ENCODE measurements at places on chromosomes 11 and 22. TPM values are rescaled to one million over a fixed set of nuclear protein-coding genes. Genes with fewer than 3 reads are reported as not detected.

DNA sequence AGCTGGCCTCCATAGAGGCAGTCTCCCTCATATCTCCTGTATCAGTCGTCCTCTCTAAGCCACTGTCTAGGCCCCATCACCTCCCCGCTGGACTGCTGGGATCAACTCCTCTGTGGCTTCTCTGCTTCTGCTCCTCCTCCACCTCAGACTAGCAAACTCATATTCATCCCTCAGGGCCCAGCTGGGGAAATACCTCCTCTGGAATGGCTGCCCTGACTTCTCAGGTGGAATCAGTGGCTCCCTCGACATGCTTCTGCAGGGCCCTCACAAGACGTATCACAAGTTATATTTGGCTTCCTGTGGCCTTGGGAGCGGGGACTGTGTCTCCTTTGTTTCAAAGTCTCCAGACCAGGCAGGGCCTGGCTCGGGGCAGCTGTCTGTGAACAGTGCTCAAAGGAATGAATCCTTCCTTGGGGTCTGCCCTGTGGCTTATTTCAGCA lies 10.0 kb downstream of the SLC29A2 start:
- H3K4me1 ChIP-seq, result peaks cover 8% of the 10 kb centered on the region
- no peak overlapping the region for H3K4me3 ChIP-seq
- no peaks in the 10 kb centered on the region for H3K36me3 ChIP-seq
- no peaks in the 10 kb centered on the region for H3K27me3 ChIP-seq
- H3K27ac ChIP-seq, result no peak overlapping the region

DNA sequence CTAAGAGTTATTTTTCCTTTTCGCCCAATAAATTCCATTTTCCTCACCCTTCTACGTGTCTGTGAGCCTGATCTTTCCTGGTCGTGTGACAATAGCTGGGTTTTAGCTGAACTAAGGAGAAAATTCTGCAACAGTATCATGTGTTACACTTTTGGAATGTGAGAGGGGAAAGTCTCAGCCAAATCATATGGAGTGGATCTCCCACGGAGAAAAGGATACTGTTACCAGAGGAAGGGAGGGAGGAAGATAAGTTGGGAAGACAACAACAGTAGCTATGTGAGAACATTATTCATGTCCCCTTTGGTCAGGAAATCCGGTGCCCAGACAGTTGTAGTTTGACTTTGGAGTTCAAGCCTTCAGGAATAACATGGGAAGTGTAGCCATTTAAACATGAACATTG lies 584.0 kb upstream of the RAG2 start:
- H3K4me1 ChIP-seq, result no peaks in the 10 kb centered on the region
- H3K27me3 ChIP-seq, result no peaks in the 10 kb centered on the region
- no peak overlapping the region for H3K4me3 ChIP-seq
- DNase-seq, result peak; percentile 19
- no peak overlapping the region for H3K27ac ChIP-seq

- no peaks in the 10 kb centered on the region for H3K27me3 ChIP-seq
- H3K4me1 ChIP-seq, result peaks cover 36% of the 10 kb centered on the region
- no peak overlapping the region for H3K4me3 ChIP-seq
- no peak for DNase-seq
- H3K27ac ChIP-seq, result no peak overlapping the region
Observed at GRCh38 chr22:21003782-21004181, 1.9 kb upstream of the THAP7 start.

DNA sequence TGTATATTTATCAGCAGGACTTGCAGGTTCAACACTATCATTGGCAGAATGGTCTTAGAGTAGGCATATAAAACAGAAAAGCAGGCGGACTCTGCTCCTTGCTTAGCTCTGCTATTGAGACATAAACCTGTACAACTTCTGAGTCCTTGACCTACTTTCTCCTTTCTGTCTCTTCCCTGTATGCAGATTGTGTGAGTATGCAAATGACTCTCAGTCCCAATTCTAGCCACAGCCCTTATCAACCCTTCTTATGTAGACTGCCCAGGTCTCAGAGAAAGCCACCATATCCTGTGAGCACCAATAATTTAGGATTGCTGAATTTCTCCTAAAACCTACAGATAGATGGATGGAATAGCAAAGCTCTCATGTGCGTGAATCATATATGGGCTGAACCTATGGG lies 367.6 kb upstream of the DDI1 start:
- H3K36me3 ChIP-seq, result no peaks in the 10 kb centered on the region
- H3K27ac ChIP-seq, result no peak overlapping the region
- no peaks in the 10 kb centered on the region for H3K27me3 ChIP-seq
- no peak overlapping the region for H3K4me3 ChIP-seq
- no peaks in the 10 kb centered on the region for H3K4me1 ChIP-seq

GRCh38 chr11:12834630-12835029 lies 160.4 kb downstream of the TEAD1 start:
- no peaks in the 10 kb centered on the region for H3K4me1 ChIP-seq
- no peaks in the 10 kb centered on the region for H3K27me3 ChIP-seq
- no peaks in the 10 kb centered on the region for H3K36me3 ChIP-seq
- DNase-seq, result no peak
- H3K4me3 ChIP-seq, result no peak overlapping the region
- no peak overlapping the region for H3K27ac ChIP-seq

- DNase-seq, result no peak
- H3K27me3 ChIP-seq, result no peaks in the 10 kb centered on the region
- H3K4me1 ChIP-seq, result no peaks in the 10 kb centered on the region
Observed at GRCh38 chr11:85021058-85021457, 606.1 kb downstream of the DLG2 start.

- H3K27ac ChIP-seq, result no peak overlapping the region
- no peak overlapping the region for H3K4me3 ChIP-seq
- no peaks in the 10 kb centered on the region for H3K36me3 ChIP-seq
- peaks cover 5% of the 10 kb centered on the region for H3K4me1 ChIP-seq
- no peaks in the 10 kb centered on the region for H3K27me3 ChIP-seq
Observed at GRCh38 chr11:62030071-62030684, 62.7 kb upstream of the FTH1 start.

- peak; percentile 24 for DNase-seq
- no peak overlapping the region for H3K27ac ChIP-seq
- no peaks in the 10 kb centered on the region for H3K36me3 ChIP-seq
- peaks cover 17% of the 10 kb centered on the region for H3K27me3 ChIP-seq
- no peak overlapping the region for H3K4me3 ChIP-seq
- peaks cover 15% of the 10 kb centered on the region for H3K4me1 ChIP-seq
Observed at GRCh38 chr11:119533921-119534736, 111.2 kb upstream of the THY1 start.

- peak overlapping the region; percentile 89 for H3K27ac ChIP-seq
- no peaks in the 10 kb centered on the region for H3K27me3 ChIP-seq
- no peak for DNase-seq
- no peaks in the 10 kb centered on the region for H3K36me3 ChIP-seq
- peaks cover 11% of the 10 kb centered on the region for H3K4me1 ChIP-seq
- no peak overlapping the region for H3K4me3 ChIP-seq
Observed at GRCh38 chr11:74021998-74022397, 13.1 kb upstream of the UCP3 start.

DNA sequence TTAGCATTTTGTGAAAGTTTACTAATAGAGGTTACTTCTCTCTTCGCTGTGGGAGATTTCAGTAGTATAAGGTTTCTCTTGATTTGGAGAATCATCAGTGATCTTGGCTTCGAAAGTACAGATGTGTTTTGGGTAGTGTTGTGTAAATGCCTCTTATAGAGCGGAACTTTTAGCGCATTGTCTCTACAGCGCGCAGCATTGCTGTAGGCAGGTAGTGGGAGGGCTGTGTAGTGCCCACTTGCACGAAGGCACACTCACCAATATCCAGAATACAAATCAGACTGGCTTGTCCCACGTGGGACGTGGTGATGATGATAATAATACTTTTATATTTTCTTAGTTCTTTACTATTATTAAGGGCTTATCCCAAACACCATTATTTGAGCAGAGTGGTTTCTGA lies 51.4 kb downstream of the FAM83F start:
- H3K4me1 ChIP-seq, result peaks cover 9% of the 10 kb centered on the region
- H3K27me3 ChIP-seq, result no peaks in the 10 kb centered on the region
- peak overlapping the region; percentile 73 for H3K4me3 ChIP-seq
- no peaks in the 10 kb centered on the region for H3K36me3 ChIP-seq
- DNase-seq, result no peak
- H3K27ac ChIP-seq, result no peak overlapping the region

DNA sequence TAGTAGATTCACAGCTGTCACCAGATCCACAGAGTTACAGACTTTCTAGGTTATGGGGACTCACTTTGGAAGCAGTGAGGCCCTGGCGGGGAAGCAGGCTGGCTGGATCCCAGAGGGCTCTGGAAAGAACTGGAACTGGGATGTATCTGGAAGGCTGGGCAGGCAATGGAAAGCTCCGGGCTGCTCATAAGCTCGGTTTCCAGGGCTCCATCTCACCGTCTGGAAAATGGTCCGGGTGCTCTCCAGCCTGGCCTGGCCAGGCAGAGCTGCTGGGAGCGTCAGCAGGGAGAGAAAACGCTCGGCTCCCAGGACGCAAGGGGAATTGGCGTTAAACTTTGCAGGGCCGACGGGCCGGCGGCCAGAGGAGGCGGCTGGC lies 335 bp upstream of the SEZ6L start:
- peaks cover 92% of the 10 kb centered on the region for H3K27me3 ChIP-seq
- no peak for DNase-seq
- no peak overlapping the region for H3K27ac ChIP-seq
- no peaks in the 10 kb centered on the region for H3K36me3 ChIP-seq
- no peak overlapping the region for H3K4me3 ChIP-seq

DNA sequence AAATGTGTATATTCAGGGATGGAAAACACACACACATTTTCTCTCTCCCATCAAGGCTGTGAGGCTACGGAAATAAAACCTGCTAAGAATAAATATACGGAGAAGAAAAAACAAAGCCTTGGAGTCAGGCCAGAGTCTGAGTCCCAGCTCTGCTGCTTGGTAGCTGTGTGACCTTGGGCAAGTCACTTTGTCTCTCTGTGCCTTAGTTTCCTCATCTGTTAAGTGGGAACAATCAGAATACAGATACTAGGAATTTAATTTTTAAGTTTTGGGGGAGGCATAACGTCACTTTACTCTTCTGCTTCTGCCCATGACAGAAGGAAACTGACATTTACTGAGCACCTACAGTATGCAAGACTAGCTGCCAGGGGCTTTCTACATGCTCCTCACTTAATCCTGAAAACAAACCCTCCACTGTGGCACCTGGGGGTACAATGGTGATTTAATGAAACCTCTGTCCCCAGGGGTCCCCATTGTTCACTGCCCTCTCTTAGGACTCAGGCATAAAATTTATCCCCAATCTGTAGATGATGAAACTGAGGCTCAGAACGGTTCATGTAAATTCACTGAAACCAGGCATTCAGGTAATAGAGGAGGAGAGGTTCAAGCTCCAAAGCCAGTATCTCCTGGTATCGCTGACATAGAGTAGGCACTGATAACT lies 131.9 kb upstream of the SERPIND1 start:
- no peak overlapping the region for H3K4me3 ChIP-seq
- DNase-seq, result no peak

- DNase-seq, result no peak
- no peaks in the 10 kb centered on the region for H3K36me3 ChIP-seq
- no peaks in the 10 kb centered on the region for H3K27me3 ChIP-seq
Observed at GRCh38 chr11:109362059-109362458, 59.9 kb upstream of the C11orf87 start.

GRCh38 chr11:42528471-42528870 lies 783.3 kb upstream of the API5 start:
- no peak overlapping the region for H3K4me3 ChIP-seq
- DNase-seq, result no peak
- no peaks in the 10 kb centered on the region for H3K4me1 ChIP-seq
- H3K27me3 ChIP-seq, result no peaks in the 10 kb centered on the region
- H3K36me3 ChIP-seq, result no peaks in the 10 kb centered on the region
- no peak overlapping the region for H3K27ac ChIP-seq

GRCh38 chr11:14618060-14618459 lies 25.5 kb upstream of the PDE3B start:
- no peaks in the 10 kb centered on the region for H3K36me3 ChIP-seq
- H3K4me1 ChIP-seq, result peaks cover 11% of the 10 kb centered on the region
- no peak for DNase-seq
- H3K27ac ChIP-seq, result no peak overlapping the region

GRCh38 chr11:125455851-125456250 lies 40.2 kb downstream of the FEZ1 start:
- no peak overlapping the region for H3K4me3 ChIP-seq

DNA sequence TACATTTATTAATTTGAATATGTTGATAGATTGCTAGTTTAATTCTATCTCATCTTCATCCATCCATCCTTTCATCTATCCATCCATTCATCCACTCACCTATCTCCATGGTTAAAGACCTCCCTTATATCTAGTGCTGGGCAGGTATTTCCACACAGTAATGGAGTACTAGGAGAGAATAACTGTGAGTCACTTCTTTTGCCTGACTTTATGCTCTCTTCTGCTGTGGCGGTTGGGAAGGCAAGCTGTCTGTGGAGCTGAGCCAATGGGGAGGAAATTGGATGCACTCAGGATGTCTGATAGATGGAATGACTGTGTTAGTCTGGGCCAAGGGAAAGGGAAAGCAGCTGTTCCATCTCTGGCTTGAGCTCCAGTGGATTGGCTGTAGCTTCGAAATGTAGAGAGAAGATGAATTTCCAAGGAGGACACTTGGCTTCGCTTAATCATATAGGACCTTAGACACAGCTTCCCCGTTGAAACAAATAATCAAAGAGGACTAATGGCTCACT lies 60.3 kb downstream of the NELL1 start:
- H3K4me1 ChIP-seq, result no peaks in the 10 kb centered on the region
- no peak overlapping the region for H3K4me3 ChIP-seq
- no peak for DNase-seq

DNA sequence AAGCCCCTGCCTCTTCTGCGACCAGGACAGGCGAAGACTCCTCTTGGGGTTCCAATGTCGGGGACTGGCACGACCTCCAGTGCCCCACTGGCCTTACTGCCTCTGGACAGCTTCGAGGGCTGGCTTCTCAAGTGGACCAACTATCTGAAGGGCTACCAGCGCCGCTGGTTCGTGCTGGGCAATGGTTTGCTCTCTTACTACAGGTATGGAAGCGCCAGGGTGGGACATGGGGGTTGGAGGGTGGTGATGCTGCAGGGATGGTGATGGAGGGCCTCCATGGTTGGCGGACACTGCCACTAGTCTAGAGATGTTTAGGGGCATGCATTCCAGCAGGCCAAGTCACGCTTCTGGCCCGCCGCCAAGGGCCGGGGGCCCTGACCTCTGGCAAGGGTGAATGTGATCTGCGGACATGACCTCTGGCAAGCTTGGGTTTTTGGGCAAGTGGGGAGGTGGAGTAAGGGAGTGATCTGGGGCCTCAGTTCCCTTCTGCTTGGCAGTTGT lies 727 bp downstream of the OSBP2 start:
- DNase-seq, result no peak
- no peaks in the 10 kb centered on the region for H3K36me3 ChIP-seq
- H3K27me3 ChIP-seq, result no peaks in the 10 kb centered on the region
- H3K27ac ChIP-seq, result no peak overlapping the region
- H3K4me3 ChIP-seq, result peak overlapping the region; percentile 48

The ZNF74 gene
- total RNA-seq, result 13.5 TPM

The GPHA2 gene
- total RNA-seq, result not detected

The MIOX gene
- not detected for total RNA-seq

The SYT7 gene
- total RNA-seq, result 2.1 TPM

The C11orf97 gene
- total RNA-seq, result not detected

The PIK3C2A gene
- 77.9 TPM for total RNA-seq

The SCO2 gene
- 3.1 TPM for total RNA-seq

The APOL6 gene
- total RNA-seq, result 35.8 TPM

The CDC42BPG gene
- total RNA-seq, result 25.9 TPM

The UBQLN3 gene
- total RNA-seq, result 0.23 TPM

The PKDREJ gene
- total RNA-seq, result 0.05 TPM

The APOBEC3A gene
- 25.5 TPM for total RNA-seq
